ENCODE measurements at places on chromosomes 13 and 19. TPM values are rescaled to one million over a fixed set of nuclear protein-coding genes. Genes with fewer than 3 reads are reported as not detected.

- no peak for DNase-seq
These were observed 17.1 kb downstream of the ELAVL1 start for GRCh38 chr19:7988307-7988706.

DNA sequence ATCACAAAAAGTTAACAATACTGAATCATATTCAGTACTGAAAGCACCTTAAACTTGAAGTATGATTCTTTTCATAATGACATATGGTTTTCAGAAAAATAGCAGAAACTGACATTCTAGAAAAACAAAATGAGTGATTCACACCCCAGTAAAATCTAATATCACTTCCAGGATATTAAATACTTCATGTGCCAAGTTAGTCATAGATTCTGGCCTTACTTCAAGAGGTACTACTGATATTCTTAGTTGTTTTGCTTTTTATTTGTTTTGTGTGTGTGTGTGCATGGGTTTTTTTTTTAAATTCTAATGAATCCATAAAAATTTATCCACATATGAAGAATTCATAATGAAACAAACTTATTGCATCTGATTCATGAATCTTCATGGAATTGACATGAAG, 207.9 kb upstream of the UFM1 start:
- no peak for DNase-seq

C19orf18 gene
- total RNA-seq = not detected

TJP3 gene
- not detected for total RNA-seq

MEIS3 gene
- 0.63 TPM for total RNA-seq

PSPC1 gene
- total RNA-seq = 55.3 TPM

DNA sequence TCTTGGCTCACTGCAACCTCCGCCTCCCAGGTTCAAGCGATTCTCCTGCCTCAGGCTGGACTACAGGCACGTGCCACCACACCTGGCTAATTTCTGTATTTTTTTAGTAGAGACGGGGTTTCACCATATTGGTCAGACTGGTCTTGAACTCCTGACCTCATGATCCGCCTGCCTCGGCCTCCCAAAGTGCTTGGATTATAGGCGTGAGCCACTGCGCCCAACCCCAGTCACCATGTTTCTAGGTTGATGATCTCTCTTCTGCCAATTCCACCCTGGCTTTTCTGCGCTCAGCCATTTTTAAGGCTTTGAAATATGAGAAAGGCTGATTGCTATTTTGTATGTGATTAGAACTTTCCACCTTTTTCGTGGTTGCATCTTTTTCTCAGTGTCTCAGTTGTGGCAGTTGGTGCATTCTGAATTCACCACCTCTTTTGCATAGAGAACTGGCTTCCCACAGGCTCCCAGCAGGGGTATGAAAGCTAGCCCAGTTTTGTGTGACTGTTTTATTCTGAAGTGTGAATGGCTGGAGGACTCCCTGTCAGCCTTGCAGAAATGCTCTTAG, 15.5 kb downstream of the CEACAM1 start:
- no peak for DNase-seq

DNA sequence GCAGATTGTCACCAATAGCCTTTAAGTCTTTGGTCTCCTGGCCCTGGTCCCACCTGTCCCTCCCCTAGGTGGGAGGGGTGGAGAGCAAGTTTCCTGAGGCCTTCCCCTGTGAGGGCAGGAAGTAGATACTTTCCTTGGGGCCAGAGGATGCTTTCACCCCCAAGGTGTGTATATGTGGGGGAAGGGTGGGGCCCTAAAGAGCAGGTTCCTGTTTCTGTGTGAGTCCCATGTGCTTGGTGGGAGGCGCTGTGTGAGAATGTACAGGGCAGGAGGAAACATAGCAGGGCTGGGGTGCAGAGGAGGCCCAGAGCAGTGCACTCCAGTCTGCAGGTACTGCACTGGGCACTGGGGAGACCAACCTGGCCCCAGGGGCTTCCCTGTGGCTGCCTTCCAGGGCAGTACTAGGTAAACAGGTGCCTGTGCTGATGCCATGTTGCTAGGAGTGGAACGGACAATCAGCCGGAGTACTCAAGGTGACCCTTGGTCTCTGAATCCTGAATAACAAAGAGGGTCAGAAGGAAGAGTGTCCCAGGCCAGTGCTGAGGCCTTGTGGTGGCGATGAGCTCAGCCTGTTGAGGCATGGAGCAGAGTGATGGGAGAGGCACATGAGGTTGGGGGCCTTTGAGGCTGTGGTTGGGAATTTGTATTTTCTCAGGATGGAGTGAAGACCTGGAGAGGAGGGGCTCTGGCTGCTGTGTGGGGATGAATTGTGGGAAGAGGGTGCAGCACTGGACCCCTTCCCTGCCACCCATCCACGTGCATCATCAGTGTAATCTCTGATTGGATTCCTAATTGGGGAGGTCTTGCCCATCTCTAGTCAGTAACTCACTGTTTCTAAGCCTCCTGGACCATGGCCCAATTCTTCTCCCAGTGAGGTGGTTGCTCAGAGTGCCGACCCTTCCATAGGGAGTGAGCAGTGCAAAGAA, 5.1 kb downstream of the EGLN2 start:
- no peak for DNase-seq

DNA sequence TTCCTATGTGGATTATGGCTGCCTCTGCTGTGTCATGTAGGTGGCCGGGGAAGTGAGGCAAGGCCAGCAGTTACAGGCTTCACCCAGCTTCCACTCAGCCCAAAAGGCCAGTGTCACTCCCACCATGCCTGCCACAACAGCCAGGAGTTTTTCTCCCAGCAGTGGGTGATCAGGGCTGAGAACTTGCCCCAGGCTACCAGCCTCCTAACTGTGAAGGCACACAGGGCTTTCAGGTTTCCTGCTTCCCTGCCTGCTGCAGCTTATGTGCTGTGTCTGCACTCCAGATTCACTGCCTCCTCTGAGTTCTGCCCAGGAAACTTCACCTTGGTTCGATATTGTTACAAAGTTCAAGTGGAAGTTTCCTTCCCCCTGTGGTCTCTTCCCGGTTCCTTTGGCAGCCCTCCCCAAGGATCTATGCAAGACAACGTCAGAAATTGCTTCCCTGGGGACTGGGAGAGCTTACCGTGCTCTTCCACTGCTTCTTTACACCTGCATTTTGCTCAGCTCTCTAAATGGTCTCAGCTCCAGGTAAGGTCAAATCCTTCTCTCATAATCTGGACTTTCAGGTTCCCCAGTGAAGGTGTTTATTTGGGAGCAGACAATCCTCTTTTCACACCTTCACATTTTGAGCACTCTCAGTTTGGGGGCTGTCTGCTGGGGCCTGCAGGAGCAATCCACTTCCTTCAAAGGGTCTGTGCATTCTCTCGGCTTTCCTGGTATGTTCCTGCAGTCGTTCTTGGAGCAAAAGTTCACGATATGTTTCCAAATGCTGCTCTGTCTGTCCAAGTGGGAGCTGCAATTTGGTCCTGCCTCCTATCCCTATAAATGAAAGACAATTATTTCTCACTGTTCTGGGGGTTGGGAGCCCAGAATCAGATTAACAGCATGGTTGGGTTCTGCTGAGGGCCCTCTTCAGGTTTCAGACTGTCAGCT, 1730.1 kb upstream of the PRR20A start:
- no peak for DNase-seq

CYP4F8 gene
- total RNA-seq = not detected

GRCh38 chr19:47210689-47211316, 20.2 kb downstream of the BBC3 start:
- DNase-seq = no peak

DNA sequence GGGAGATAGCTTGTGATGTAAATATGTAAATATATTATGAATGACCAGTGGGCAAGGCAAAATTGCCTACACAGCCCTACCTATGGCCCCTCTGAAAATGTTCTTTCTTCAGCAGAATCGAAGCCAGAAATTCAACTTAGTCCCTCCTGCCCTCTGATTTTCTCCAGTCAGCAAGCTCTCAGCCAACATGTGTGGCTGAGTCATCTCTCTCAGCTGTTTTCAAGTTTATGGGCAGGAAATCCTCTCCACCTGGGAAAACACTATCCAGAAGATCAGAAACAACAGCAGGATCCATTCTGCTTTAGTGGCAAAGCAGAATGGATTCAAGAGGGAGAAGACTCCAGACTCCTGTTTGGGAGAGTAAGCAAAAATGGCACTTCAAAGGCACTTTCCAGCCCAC, 8.9 kb upstream of the ZNF527 start:
- DNase-seq = peak; percentile 72

DNA sequence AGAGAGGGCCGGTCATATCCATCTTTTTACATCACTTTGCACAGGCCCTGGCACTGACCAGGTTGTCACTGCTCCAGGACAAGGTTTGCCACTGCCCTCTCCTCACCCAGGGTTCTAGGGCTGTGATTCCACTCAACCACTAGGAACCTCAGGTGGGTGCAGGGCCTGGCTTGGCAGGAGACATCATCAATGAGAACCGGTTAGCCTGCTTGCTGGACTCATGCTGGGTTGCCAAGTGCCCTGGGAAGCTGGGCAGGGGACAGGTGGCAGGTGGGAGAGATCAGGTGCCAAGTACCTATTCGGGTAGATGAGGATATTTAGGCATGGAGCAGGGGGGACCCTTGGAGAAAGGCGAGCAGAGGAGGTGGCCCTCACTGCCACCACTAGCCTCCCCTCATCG, 4.2 kb upstream of the CERS4 start:
- no peak for DNase-seq

DNA sequence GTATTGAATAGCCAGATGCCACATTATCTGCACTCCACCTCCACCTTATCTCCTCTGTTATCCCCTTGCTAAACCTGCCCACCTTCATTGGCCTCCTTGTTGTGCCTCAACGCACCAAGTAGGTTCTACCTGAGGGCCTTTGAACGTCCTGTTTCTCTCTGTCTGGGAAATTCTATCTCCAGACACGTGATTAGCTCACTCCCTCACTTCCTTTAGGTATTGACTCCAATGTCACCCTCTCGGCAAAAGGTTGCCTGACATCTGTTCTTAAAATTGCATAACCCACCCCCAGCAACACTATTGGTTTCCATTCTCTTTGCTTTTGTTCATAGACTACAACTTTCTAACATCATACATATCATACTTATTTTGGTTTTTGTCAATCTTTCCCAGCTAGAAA, 56.5 kb upstream of the MEDAG start:
- no peak for DNase-seq

DNA sequence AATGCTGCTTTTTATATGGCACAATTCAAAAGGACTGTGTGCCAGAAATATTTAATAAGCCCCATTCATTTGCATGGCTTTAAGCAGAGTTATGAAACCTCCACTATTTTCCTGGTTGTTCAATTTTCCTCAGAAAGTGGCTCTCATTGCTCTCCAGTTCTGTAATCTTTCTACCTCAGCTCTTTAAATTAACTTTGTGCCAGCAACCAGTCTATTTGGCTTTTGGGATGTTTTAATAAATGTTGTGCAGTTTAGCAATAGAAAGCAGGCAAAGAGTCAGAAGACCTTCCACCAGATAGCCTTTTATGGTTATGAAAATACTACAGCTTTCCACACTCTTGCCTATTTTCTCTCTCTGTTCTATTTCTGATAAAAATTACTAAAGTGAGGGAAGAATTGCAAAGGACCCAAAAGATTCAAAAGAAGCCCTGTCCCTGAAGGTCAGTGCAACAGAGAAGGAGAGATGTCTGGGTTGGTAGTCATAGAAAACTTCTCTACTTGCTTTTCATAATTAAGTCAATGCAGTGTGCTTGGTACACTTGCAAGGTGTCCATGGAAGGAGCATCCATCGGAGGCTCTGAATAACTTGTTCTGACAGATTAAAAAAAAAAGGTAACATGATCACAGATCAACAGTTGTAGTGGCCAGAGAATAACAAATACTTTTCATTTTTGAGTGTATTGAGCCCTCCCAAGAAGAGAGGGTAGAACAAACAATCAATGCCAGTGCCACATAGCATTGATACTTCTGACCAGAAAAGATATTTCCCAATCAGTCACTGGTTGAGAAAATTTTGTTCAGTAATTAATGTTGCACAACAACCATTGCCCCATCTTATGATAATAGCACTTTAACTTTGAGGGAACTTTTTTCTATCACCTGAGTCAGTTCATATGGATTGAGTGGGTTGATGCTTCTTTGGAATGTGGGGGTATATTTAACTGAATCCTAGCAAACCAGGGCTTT, 48.4 kb upstream of the SPRY2 start:
- no peak for DNase-seq

- no peak for DNase-seq
These were observed 63.7 kb upstream of the TMTC4 start for GRCh38 chr13:100738176-100738855.

DNA sequence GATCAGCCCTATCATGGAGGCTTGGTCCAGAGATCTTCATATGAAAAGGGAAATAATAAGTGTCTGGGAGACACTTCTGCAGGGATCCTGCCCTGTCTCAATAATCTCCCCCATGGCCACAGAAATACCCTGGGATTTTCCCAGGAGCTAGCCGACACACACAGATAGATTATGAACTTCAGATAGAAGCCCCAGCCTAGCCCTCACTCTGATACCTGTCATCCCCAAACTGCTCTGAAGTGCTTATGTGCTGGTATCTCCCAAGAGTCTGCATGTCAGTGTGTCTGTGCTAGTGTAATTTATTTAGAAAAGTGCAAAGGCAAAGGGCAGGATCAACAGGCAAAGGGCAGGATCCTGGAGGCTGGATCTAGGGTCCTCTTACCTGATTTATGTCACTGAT, 38.7 kb upstream of the ZNF766 start:
- no peak for DNase-seq

All from glomerular endothelial cell (primary cell).